ENCODE measurements at places on chromosomes 4 and X.

DNA sequence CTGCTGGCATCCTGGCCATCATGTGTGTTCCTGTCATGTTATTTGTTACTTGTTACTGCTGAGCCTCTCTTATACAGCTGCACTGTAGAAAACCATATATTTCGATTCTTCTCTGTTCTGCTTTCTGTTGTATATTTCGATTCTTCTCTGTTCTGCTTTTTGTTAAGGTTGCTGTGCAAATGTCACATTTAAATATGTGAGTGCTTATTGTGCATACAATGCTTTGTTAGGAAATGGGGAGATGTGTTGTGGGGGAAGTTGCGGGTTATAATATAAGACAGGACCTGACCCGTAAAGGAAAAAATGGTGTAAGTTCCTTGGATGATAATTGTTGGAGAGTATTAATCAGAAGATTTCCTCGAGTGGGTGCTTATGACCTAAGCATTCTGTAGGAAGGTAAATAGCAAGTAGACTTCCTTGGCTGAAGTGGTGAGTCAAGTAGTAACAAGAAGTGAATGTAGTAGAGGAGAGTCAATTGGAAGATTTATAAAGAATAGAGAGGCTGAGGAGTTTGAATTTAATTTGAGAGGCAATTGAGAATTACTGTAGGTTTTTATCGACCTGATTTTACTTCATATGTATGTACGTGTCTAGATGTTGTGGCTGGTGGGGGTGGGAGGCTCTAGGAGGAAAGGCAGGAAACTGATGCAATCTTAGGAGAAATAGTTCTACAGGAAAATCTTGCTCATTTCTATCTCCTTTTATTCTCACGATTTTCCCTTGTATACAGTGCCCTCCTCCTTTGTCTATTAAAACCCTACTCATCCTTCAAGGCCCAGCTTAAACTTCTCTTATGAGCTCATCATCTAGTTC, 8.5 kb downstream of the OGT start:
- DNase-seq = no peak

DNA sequence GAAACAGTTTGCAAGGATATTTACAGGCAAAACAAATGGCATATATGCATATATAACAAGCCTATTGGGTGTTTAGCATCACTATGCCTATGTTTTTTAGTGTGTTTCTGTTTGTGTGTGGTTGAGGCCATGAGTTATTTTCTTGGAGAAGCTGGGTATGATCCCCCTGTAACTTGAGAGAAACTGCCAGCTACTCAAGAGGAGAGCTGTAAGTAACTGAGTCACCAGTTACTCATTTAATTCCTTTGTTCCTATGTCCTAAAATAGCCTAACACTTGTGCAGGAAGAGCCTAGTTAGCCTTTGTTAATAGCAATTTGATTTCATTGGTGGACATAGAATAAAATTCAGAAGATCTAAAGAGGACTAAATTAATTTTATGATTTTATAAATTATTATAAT, 79.1 kb downstream of the PWWP3B start:
- DNase-seq = no peak

DNA sequence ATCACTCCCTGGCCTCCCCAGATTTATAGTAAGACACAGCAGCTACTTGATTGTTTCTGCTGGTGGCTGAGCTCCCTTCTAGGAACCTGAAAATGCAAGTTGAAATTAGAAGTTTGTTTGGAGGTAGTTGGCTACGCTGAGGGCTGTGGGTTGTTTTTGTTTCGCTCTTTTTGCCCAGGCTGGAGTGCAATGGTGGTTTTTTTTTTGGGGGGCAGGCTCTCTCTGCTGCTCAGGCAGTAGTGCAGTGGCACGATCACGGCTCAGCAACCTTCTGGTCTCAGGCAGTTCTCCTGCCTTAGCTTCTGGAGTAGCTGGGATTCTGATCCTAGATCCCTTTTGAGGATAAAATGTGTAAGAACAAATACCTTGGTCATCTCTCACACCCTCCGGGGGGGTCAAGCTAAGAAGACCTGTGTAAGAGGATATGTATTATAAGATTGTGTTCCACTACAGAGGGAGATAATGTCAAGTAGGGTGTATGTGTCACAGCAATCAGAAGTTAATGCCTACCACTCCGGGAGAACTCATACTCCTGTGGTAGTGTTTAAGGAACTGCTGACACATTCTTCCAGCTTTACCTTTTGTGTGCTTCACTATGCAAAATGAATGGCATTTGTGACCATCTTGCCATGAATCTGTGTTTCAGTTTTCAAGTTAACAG, 9.7 kb downstream of the JADE1 start:
- DNase-seq = no peak

DNA sequence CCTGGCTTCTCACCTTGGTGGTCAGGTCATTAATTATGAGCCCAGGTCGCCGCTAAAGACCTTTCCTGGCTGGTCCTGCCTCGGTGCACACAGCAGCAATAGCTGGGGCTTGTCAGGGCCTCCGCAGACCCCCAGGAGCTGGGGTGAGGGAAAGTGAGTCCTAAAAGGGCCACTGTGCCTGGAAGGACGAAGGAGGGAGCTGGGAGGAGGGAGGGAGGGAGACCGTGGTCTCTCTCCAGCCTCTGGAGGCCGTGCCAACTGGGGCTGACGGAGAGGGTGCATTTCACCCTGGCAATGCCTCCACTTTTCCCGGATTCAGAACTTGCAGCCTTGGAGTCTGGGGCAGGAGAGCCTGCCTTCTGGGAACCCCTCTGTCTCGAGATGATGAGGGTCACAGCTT, 60.4 kb downstream of the CRLF2 start:
- DNase-seq = no peak

Data from stimulated activated CD4-positive, alpha-beta T cell treated with anti-CD3 and anti-CD28 coated beads, Interleukin-15, amount 100 ng/mL, for 1 hour (primary cell).